ENCODE measurements at places on chromosomes 12 and 14.

- DNase-seq: no peak
Observed at GRCh38 chr14:63504648-63505047, 38.5 kb downstream of the PPP2R5E start.

DNA sequence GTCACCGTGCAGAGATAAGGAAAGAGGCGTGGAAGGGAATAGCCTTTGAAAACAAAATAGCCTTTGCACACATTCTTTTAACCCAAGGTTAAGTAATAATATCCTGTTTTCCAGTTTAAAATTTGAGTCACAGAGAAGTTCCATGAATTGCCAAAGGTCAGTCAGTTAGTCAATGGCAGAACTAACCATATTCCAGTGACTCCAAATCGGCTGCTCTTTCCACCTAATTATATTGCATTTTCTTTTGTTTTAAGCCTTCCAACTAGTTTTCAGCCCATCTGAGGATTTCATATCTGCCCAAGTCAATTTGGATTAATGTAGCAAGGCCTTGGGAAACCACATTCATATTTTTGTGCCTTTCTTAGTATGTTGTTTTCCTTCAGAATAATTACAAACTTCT, 373.0 kb downstream of the CCDC91 start:
- DNase-seq: no peak

GRCh38 chr14:49959822-49960408, 67.0 kb downstream of the ARF6 start:
- no peak for DNase-seq

DNA sequence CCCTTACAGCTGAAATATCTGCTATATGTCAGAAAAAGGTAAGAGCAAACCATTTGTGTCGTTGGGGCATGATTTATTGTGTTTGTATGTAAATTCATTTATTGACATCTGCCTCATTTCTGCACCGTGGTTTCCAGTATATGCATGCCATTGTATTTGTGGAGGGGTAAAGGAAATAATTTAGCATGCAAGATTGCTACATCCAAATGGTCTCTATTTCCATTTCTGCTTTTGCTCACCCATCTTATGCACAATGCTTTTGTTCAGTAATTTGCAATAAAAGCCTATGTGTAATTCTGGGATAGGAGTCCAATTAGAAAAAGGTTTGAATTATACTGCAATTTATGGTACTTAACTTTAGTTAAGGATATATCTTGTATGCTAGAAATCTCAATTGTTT, 101.8 kb downstream of the UNC79 start:
- DNase-seq: no peak

- no peak for DNase-seq
Observed at GRCh38 chr14:104751539-104752422, 1.2 kb upstream of the SIVA1 start.

DNA sequence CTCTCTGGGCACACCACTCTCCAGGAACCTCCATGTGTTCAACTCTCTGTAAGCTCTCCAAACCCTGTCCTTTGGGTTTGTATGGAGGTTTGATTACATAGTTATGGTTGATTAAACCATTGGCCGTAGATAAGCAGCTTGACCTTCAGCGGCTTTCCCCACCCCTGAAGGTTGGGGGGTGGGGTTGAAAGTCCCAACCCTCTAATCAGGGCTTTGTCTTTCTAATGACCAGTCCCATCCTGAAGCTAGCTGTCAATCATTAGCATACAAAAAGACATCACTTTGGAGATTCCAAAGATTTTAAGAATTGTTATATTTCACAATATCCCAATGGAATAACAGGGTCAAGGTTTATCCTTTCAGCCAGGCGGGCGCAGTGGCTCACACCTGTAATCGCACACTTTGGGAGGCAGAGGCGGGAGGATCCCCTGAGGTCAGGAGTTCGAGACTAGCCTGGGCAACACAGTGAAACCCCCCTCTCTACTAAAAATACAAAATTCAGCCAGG, 8.4 kb downstream of the FAM186A start:
- no peak for DNase-seq

GRCh38 chr14:99684410-99684934, 374 bp downstream of the CYP46A1 start:
- DNase-seq: no peak

DNA sequence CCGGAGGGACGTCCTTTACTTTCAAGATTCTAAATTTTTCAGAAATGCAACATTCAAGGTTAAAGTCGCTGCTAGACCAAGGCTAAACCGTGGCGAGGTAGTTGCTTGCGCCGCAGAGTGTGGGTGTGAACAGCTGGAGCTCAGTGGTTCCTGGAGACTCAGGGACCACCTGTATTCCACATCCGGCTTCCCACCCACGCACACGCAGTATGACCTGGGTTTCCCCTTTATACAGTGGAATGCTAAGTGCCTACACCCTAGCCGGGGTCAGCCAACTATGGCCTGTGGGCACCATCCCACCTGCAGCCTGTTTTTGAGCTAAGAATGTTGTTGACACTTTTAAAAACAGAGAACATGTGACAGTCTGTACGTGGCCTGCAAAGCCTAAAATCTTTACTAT, 42.9 kb upstream of the TESC start:
- no peak for DNase-seq

Measured in fibroblast of skin of abdomen (primary cell).